Heart right ventricle (tissue), 16 donors: ENCODE measurements at places on chromosomes 1 and 21.

- no peak for DNase-seq
Measured at GRCh38 chr1:107183011-107183410, 42.2 kb downstream of the NTNG1 start.

- DNase-seq, result no peak
Measured at GRCh38 chr1:196121181-196121580, 487.1 kb downstream of the KCNT2 start.

DNA sequence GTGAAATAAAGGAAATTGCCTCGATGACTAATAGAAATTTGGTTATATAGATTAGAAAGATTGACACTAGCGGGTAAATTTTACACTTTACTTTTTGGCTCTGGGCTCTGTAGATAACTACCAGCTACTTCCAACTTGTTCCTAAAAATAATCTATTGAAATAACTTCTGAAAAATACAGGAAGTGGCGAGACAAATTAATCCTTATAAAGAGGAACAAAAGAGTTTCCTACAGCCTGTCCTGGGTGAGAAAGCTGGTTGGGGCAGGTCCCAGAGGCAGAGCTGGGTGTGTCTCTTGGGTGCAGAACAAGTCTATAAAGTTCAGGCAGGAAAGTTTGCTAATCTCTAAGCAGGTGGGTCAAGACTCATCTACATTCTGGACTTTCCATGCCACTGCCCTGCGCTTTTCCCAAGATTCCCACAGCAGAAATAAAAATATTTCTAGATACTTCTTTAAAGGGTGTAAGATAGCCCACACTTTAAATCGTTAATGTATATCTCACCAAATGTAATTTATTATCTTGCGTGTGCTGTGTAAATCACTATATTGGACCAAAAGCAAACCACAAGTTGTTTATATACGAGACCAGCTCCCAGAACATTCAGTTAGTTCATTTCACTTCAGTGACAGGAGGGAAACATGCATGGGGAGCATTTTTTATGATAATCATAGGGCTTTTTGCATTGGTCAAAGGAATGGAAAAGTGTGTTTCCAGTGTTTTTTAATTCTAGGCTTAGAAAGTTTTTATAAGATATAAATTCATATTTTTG lies 70.1 kb upstream of the NRIP1 start:
- DNase-seq, result no peak

- no peak for DNase-seq
Measured at GRCh38 chr1:192557841-192558595, 17.6 kb upstream of the RGS1 start.

GRCh38 chr1:181506563-181507353 lies 23.4 kb downstream of the CACNA1E start:
- DNase-seq, result no peak

GRCh38 chr1:185823467-185823866 lies 89.3 kb downstream of the HMCN1 start:
- DNase-seq, result no peak

GRCh38 chr1:154398141-154398540 lies 7.0 kb upstream of the IL6R start:
- no peak for DNase-seq

DNA sequence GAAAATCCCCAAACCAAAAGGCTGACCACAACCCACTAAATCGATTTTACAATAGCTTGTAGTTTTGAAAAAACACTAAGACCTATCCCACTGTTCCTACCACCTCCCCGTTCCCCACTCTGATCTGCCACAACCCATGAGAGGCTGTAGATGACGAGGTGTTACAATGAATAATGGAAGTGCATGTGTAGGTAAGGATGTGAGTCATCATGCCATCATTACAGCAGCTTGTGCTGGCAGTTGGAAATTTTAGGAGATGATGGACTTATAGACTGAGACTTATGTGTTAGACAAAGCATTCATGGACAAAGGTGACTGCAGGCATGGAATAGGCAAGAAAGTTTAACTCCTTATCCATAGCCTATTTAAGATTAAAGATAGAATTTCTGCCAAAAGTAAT lies 184.7 kb upstream of the CACYBP start:
- DNase-seq, result no peak

DNA sequence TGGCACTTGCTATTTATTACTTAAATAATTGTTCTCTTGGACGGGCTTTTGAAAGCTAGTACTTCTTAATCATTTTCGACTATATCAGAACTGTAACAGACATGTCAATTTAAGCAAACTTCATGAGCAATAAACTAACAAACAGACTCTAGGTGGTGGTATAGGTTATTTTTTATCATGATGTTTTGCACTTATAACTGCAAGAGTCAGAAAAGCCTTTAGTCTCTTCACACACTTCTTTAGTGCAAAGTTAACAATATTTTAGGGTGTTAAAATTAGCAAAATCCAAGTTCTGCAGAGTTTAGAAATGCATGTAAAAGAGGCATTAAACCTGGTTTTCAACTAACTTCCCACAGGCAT lies 2.2 kb downstream of the NRIP1 start:
- DNase-seq, result no peak

DNA sequence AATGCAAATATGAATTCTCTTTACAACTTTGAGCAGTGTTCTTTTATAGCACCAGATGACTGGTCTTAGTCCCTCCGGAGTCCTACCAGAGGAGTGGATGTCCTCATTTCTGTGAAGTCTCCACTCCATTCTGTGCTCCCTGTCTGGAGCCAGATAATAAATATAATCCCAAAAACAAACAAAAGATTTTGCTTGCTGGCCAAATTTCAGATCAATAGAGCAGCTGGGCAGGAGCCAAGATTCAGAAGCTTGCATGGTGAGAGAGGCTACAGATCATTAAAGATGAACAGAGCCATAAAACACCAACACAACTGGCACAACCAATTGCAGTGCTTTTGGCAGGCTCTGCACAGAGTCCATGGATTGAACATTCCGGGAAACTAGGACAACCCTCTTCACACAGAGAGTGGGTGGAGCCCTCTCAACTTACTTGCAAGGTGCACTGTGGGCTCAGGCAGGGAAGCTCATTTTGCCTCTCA lies 231.5 kb upstream of the SNX7 start:
- DNase-seq, result no peak

DNA sequence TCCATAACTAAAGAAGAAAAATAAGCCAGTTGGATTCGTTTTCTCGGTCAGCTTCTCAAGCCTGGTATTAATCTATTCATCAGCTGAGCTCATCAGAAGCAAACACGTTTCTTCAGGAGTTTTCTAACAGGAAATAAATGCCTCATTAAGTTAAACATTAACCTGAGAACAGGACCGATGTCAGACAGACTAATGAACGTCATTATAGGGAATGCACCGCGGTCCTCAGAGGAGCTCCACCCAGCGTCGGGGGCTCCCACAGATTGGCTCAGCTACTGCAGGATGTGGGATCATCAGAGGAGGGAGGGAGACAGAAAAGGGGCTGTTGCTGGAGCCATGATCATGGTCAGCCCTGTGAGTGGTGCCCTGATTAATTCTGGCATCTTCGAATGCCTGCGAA lies 615.4 kb downstream of the PTPRU start:
- no peak for DNase-seq

- DNase-seq, result no peak
Measured at GRCh38 chr21:24436236-24436635, 1171.0 kb downstream of the MRPL39 start.

DNA sequence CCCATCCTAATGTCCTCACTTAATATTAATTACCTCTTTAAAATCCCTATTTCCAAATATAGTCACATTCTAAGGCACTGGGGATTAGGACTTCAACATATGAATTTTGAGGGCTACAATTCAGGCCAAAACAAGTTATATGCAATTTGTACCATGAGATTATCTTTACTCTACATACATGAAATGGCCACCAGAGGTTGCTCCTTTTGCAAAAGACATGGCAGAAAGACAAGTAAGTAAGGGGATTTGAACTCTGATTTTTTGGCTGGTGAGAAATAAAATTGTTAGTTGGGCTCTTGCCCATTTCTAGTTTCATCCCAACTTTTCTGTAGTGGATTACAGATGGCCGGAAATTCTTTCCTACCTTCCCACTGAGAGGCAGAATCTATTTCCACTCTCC lies 4.8 kb upstream of the ALG6 start:
- DNase-seq, result no peak

DNA sequence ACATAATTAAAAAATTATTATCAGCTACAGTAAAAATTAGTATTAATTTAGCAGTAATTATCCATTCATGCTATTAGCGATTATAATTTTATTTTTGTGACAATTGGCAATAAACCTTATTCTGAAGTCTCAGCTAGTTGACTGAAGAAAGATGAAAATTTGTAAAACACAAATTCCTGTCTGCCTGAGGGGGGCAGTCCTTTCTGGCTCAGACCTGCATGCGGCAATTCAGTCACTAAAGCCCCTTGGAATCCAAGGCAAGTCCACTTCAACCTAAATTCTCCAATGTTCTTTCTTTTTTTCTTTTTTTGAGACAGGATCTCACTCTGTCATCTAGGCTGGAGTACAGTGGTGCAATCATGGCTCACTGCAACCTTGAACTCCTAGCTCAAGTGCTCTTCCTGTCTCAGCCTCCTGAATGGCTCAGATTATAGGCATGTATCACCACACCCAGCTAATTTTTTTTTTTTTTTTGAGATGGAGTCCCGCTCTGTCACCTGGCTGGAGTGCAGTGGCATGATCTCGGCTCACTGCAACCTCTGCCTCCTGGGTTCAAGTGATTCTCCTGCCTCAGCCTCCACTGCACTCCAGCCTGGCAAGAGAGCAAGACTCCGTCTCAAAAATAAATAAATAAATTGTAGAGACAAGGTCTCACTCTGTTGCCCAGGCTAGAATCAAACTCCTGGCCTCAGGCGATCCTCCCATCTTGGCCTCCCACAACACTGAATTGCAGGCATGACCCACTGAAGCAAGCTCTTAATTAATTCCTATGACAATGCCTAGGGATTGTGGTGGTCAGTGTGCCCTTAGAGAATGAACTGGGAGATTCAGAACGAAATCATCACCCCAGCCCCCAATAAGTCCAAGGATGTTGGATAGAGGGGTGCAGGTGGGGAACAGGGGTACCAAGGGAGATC lies 24.2 kb upstream of the ITPKB start:
- DNase-seq, result no peak

DNA sequence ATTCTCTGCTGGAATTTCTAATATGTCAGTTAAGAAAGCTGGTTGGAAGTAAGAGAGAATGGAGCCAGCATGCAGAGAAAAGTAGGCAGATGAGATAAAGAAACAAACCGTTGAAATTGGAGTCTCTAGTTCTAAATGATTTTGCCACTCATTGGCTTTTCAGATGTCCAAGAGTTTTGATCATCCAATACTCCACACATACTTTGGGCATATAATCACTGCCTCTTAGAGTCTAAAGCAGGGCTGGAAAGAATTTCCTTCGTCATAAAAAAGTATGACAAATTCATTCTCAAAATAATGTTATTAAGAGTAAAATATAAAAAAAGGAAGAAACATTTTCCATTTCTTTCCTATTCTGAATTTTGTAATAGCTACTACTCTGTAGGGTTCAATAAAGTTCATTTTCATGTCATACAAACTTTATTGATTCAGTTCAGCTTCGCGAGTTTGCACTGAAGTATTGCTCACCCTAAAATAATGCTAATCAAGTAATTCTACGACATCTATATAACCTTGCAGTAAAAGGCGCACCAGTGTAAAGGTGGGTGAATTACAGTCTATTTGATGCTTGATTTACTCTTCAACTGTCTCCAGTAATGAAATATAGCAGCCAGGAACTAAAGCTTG lies 1556.6 kb downstream of the NCAM2 start:
- DNase-seq, result no peak

DNA sequence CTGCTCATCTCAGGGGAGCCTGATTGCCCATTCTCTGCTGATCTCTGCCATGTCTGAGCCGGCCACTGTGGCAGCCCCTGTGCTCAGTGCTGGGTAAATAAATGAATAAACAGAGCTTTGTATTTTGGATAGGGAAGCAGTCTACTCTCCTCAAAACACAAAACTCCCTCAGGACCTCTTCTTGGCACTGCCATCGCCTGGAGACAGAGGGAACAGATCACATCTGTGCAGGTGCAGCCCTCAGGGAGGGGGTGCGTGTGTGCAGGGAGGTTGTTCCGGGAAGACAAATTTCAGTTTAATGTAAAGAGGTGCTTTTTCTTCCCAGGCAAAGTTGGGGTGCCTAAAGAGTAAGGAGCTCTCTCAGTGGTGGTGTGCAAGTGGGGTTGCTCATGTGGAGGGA lies 7.7 kb upstream of the FAM167B start:
- DNase-seq, result no peak

DNA sequence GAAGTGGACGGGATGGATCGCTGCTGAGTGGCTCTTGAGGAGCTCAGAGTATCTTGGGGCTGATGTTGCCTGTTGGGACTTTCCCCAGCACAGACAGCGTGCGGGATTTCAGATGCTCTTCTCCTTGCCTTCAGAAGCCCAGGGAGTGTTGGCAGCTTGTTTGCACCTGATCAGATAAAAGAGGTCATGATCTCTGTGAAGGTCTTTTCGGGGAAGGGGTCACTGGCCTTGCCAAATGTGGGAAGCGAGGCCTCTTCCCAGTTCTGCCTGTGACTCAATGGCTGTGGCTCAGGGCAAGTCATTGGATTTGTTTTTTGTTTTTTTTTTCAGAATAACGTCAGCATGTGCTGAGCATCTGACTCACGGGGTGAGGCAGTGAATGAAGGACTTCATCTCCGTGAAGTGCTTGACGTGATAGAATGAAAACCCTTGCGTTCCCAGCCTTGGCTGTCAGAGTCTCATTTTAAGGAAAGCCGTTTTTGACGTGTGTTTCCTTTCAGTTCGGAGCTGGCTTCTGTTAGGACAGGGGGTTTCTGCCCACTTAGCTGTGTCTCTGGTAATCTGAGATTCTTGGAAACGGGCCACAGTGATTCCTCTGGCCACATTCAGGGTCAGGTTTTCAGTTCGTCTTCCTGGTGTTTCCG lies 46.7 kb downstream of the GALNT2 start:
- peak; percentile 40 for DNase-seq
